Urinary bladder (tissue), 4 donors: ENCODE measurements at places on chromosomes 1 and 21. TPM values are rescaled to one million over a fixed set of nuclear protein-coding genes. Genes with fewer than 3 reads are reported as not detected.

DNA sequence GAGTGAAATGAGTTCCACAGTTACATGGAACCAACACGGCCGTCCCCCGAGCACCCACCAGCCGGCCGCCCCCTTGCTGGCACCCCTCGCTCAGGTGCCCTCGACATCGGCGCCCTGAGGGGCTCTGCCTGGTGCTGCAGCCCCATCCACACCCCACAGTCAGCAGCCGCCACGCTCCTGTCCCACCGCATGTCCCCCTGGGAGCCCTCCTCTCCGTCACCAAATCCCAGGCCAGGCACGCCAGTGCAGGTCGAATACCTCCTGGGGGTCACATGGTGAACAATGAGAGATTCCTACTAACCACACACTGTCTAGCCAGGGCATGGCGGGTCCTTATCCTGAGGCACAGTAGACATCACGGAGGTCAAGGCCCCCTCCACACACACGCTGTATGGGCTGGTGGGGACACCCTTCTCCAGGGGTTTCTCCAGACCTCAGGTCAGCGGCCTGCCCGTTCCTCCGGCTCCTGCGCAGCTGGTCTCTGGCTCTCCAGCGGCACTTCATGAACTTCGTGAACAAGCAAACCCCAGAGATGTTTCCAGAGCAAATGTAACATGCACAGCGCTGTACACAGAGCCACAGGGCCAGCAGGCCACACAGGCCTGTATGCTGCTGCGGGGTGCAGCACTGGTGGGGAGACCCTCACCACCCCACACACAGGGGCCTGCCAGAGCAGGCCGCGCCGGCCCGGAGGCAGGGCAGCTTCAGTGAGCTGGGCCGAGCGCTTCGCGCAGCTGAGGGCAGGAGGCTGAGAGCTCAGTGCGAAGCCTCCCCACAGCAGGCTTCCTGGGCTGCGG lies 21.8 kb downstream of the POFUT2 start:
- DNase-seq: no peak

- DNase-seq: peak; percentile 66
Measured at GRCh38 chr1:244272471-244273261, 179.0 kb downstream of the ADSS2 start.

The SEMA6C gene
- 10.4 TPM for total RNA-seq

DNA sequence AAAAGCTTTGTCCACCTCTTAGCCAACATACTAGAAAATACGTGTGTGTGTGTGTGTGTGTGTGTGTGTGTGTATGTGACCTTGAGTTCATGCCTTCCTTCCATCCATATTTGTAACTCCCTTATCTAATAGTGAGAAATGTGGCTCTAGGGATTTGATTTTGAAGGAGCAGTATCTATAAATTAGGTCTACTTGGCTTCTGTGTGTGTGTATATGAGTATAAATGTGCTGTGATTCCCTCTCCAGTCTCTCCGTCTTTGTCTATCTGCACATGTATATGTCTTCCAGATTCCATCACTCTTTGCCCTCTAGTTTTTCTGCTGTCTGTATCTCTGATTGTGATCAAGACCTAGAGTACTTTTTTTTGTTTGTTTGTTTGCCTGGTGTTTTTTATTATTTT lies 11.9 kb upstream of the NBL1 start:
- no peak for DNase-seq

The SHISA4 gene
- 10.1 TPM for total RNA-seq

DNA sequence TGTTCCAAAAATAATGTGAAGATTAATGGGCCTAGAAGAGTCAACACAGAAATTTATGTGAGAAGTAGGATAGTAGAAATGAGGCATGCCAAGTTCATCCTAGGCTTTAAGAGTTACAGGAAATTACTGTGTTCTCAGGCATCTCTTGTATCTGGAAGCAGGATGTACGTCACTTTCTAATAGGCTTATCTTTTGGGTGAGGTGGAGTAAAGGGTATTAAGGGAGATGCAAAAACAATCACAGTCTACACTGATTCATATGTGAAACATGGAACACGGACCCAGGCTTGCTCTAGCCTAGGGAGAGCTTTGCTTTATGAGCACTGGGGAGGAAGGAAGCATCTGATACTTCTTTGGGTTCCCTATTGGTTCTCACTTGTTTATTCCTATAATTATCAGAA lies 84.5 kb upstream of the RGS4 start:
- no peak for DNase-seq

- no peak for DNase-seq
Measured at GRCh38 chr1:7915826-7916500, 24.7 kb downstream of the TNFRSF9 start.

The DCDC2B gene
- total RNA-seq: not detected
